ENCODE measurements at places on chromosomes 7 and 10. TPM values are rescaled to one million over a fixed set of nuclear protein-coding genes. Genes with fewer than 3 reads are reported as not detected.

- no peak for DNase-seq
Measured at GRCh38 chr7:837001-837400, 4.7 kb downstream of the SUN1 start.

GRCh38 chr10:123603130-123603529 is 63.0 kb upstream of the GPR26 start:
- DNase-seq = no peak

DNA sequence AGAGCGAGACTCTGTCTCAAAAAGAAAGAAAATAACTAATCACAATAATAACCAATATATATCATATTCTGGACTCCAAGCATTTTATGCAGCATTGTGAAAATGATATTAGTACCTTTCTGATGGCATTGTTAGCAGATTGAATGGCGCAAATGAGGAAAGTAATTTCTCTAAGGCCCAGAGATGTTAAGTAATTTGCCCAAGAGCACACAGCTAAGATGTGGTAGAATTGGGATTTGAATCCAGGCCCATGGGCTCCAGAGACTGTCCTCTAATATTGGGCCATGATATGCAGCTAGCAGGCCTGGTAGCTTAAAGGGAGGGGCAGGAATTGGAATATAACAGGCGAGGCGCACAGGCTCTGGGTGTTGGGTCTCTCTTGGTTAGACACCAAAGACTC is 44.1 kb downstream of the ZNF503 start:
- DNase-seq = no peak

DNA sequence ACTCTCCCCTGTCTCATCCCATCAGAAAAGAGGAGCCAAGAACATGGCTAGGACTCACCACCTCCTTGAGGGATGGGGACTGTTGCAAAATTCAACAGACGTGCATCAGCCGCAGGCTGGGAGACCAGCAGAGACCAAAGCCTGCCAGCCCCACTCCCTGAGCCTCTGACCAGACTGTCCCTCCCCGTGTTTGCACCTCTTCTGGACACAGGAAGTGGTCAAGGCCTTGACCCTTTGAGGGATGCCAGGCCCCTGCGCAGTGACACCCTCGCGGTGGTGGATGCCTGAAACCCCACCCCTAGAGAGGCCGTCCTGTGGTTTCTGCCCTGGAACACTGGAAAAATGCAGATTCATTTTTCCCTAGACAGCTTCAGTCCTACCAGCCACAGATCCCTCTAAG is 128.4 kb upstream of the TCF7L2 start:
- DNase-seq = no peak

- no peak for DNase-seq
Measured at GRCh38 chr7:155734445-155734809, 77.8 kb downstream of the SHH start.

GRCh38 chr7:106281127-106281526 is 3.7 kb downstream of the NAMPT start:
- DNase-seq = no peak

DNA sequence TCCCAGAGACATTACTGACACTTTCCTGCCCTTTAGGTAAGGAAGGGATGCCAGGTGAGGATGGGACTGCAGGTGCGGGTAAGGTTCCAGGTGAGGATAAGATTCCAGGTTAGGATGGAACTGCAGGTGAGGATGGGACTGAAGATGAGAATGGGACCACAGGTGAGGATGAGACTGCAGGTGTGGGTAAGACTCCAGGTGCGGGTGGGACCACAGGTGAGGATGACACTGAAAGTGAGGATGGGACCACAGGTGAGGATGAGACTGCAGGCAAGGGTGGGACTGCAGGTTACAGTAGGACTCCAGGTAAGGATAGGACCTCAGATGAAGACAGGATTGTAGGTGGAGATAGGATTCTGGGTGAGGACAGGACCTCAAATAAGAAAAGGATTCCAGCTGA is 322.3 kb downstream of the WDR37 start:
- DNase-seq = no peak

DNA sequence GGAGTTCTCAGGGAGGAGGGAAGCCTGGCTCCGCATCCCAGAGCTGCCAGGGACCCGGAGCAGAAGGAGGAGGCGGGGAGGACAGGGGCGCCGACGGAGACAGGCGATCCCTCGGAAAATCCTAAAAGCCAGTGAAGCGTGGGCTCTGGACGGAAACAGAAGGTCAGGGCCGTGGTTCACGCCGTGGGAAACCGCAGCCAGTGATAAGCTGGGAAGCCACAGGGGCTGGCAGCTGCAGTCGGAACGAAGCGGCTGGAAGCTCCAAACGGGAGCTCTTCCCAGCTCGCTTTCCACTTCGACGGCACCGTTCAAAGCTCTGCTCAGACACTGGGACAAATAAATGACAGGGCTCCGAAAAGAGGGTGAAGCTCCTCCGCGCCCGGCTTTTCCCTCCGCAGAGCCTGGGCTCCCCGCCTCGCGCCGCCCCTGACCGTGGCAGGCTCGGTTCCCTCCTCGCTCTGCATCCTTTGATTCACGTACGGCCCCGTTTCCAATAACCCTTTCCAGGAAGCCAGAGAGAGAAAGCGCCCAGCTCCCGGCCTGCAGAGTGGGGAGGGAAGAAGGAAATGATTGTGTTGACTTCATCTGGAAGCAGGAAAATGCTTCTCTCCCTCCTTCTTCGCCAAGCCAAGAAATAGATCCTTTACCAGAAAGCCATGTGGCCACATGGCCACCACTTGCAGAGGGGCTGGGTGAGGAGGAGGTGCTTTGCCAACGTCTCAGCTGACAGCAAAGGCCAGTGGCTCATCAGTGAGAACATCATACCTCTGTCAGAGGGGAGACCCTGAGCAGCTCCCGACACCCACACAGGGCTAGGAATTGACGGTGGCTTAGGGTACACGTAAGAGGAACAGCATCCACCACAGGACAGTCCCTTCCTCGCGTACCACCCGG is 57.4 kb downstream of the ADRB1 start:
- no peak for DNase-seq

DNA sequence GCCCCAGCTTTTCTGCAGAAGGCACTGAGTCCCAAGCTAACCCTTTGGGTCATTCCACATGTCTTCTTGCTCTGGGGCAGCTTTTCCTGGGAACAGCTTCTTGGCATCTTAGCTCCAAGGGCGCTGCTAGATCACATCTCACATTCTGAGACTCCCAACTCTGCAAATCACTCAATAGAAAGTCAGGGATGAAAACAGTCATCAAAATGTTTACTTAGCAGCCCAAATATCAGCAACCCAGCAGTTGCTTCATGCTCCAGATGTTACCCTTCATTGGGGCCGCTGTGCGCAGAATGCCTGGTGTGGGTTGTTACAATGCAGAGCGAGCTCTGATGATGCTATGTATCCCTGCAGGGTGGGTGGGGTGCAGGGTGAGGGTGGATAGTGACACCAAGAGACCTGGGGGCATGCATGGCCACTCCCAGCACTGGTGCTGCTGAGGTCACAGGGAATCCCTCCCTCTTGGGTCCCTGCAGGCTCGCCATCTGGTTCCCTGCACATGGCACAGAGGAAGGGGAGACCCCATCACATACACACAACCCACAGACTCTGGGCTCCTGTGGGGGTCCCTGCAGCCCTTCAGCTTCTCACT is 19.0 kb downstream of the WDFY4 start:
- no peak for DNase-seq

GRCh38 chr10:29023678-29024077 is 265.2 kb upstream of the LYZL1 start:
- DNase-seq = no peak

DNA sequence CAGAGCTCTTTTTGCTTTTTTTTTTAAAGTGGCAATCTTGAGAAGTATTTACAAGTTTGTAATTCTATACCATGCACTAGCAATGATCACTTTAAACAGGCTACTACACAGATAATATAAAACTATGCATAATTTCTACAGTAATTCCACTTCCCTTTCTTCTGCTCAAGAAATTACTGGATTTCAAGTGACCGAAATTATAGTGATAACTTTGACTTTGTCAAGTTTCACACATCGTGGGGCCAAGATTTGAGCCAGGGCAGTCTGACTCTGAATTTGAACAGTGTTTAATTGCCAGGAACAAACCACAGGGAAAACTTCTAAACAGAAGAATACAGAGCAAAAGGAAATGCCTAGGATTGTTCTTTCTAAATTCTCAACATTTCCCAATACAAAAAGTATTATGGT is 288.3 kb upstream of the MKLN1 start:
- no peak for DNase-seq

DNA sequence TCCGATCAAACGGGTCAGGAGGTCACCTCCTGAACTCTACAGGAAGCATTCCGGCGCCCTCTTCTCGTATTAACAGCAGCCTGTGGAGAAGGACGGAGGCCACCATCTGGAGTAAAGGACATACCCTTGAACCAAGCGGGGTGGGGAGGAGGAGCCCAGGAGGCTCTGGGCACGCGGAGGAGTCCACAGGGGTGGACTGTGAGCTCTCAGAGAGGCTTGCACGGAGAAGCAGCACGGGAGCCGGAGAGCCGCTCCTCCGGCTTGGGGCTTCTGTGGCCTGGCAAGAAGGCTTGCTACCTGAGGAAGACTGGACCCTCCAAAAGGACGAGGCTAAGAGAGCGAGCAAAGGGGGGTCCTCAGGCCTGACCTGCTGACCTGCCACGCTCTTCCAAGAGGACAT is 77.9 kb downstream of the MAD1L1 start:
- no peak for DNase-seq

DNA sequence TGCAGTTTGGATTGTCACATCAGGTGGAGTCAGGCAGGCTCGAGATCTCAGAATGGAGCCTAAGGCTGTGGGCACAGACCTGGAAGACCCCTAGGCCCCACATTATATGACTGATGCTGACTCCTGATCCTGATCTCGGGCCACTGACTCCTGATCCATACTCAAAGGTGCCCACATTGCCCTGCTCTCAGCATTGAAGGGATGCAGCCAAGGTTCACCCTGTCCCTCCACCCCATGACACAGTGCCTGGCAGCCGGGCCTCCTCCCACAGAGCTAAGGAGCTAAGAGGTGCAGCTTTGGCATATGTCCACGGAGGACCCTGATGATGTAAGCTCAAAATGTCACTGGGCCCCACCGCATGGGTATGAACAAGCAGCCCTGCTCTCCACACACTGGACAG is 36.6 kb downstream of the TCERG1L start:
- DNase-seq = no peak

- no peak for DNase-seq
Measured at GRCh38 chr10:75356484-75356883, 45.1 kb downstream of the ZNF503 start.

GRCh38 chr10:14451341-14451740 is 120.6 kb upstream of the FRMD4A start:
- no peak for DNase-seq

- no peak for DNase-seq
Measured at GRCh38 chr7:48108959-48109847, 20.1 kb downstream of the UPP1 start.

GRCh38 chr7:45718464-45719330 is 144.5 kb downstream of the ADCY1 start:
- DNase-seq = no peak

DNA sequence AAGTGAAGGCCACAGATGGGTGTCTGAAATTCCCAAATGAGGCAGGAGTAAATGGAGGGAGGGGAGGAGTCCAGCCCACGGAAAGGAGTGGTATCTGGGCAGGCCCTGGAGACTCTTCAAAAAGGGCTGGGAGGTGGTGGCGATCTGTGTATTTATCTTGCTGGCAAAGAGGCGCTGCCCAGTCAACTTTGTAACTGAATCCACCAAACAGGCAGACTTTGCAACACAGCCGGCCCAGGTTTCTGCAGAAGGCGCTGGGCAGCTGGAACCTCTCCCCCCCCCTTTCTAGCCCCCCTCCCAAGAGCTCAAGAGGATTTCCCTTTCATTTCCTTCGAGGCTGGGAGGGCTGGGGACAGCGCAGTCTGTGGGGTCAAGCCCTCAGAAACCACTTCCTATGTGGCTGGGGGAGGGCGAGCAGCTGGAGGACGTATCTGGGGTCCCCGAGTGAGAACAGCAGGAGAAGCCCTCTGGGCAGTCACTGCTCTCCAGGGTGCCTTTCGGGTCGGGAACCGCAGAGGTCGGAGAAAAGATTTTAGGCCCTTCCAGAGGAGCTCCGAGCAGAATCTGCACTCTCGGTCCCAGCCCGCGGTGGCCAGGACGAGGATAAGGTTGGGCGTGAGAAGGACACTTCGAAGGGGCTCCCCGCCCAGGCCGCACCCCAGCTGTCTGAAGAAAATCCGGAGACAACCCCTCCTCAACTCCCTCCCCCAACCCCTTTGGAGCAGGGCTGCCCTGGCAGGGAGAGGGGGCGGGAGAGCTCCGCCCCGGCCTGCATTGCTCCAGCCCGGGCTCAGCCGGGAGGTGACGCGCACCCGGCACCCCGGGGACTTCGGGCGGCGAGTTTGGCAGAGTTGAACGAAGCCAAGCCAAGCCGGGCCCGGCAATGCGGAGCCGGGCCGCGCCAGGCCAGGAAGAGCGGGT is 965 bp downstream of the ZCCHC24 start:
- DNase-seq = no peak

- no peak for DNase-seq
Measured at GRCh38 chr7:98312201-98312600, 30.7 kb downstream of the BRI3 start.

DNA sequence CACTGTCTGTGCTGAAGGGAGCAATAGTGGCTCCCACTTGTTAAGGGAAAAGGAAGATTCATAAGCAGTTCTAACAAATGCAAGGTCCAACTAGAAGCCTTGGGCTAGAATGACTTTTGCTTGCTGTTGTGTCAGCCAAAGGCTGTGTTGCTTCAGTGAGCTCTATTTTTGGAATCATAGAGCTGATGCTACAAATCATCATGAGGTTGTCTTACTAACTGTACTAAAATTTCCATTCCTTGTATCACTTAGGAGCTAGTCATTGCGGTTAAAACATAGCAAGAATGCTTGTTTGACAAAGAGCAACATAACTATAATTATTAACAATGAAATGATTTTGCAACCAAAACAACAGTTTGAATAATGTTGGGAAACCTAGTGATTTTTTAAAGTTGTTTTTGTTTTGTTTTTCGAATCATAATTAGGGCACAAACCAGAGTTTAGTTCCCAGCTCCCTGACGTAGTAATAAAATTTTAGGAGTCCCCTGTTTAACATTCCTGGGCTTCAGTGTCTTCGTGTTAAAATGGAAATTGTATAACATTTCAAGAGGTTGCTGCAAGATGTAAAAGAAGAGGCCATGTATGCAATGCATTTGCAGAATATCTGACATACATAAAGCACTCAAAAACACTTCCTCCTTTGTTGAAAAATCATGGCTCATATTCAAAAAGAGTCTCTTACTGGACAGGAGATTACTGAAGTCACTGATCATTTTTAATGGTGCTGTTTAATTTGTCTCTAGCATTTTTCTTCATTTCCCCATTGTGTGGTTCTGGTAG is 183.4 kb downstream of the MACC1 start:
- no peak for DNase-seq

BRAT1 gene
- 24.1 TPM for total RNA-seq

RPEL1 gene
- total RNA-seq = not detected

PAX4 gene
- total RNA-seq = not detected

STEAP4 gene
- not detected for total RNA-seq

KCP gene
- total RNA-seq = 0.11 TPM

LRGUK gene
- 0.27 TPM for total RNA-seq

TBC1D12 gene
- total RNA-seq = 0.27 TPM

RBP3 gene
- total RNA-seq = not detected

C10orf105 gene
- total RNA-seq = 0.25 TPM

C7orf25 gene
- 3.7 TPM for total RNA-seq

ASB4 gene
- not detected for total RNA-seq

IFIT1B gene
- total RNA-seq = 0.14 TPM

SPDYE16 gene
- total RNA-seq = not detected
